ENCODE measurements at places on chromosomes 2 and 18. TPM values are rescaled to one million over a fixed set of nuclear protein-coding genes. Genes with fewer than 3 reads are reported as not detected.

DNA sequence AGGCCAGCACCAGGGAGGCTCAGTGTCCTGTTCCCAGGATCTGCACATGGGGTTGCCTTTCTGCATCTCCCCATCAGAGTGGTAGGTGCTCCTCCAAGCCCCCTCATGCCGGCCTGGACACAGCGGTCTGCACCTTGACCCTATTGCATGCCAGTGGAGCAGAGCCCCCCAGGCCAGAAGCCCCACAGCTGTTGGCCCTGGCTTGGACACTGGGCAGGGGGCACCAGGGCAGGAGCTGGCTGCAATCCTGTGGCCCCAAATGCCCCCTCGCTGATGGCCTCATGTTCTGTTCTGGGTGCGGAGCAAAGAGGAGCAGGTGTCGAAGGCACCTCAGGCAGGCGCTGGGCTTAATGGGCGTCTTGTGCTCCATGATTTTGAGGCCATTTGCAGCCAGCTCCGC is 62.7 kb downstream of the CCDC74A start:
- DNase-seq = no peak

DNA sequence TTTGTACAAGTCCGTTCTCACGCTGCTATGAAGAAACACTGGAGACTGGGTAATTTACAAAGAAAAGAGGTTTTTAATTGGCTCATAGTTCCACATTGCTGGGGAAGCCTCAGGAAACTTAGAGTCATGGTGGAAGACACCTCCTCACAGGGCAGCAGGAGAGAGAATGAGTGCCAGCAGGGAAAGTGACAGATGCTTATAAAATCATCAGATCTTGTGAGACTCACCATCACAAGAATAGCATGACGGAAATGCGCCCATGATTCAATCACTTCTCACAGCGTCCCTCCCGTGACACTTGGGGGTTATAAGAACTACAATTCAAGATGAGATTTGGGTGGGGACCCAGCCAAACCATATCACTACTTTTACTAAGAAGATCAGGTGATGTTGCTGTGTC is 285.8 kb downstream of the TMX3 start:
- no peak for DNase-seq

DNA sequence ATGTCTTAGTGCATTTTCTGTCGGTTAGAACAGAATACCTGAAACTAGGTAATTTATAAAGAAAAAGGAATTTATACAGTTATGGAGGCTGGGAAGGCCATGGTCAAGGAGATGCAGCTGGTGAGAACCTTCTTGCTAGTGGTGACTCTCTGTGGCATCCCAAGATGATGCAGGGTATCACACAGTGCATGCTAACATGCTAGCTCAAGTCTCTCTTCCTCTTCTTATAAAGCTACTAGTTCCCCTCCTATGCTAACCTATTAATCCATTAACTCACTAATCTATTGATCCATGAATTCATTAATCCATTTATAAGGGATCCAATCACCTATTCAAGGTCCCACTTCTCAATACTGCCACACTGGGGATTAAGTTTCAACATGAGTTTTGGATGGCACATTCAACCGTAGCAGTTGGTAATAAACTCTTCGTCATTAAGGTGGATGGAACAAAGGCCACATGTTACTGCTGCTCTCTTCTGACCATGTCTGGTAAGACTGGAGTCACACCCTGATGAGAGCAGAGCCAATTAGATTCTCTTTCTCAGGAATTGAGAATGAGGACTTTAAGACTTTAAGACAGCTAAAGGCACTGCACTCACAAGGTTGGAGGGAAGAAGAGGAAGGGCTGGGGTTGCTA is 211.6 kb upstream of the SMAD7 start:
- no peak for DNase-seq

DNA sequence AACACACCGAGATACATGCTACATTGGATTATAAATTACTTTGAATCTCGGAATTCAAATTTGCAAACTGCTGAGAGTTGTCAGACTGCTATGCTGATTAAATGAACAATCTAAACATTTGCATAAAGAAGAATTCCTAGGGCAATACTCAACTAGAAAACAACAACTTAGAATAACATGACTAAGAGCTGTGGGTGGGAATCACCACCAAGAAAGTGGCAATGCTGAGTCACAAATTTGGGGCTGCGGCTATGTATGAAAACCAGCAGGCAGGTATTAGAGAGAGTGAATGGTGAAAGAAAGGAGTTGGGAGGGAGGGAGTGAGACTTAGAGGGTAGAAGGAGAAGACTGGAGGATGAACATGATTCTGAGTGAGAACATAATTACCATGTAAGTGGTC is 559.5 kb downstream of the PIK3C3 start:
- DNase-seq = no peak

Gene XPO1
- total RNA-seq = 106 TPM

Gene GAREM1
- total RNA-seq = 32.5 TPM

- DNase-seq = no peak
Observed at GRCh38 chr2:36088716-36089328, 266.8 kb upstream of the CRIM1 start.

Gene KIAA2012
- total RNA-seq = not detected

Gene FNDC4
- 8.7 TPM for total RNA-seq

Data from esophagus squamous epithelium (tissue), 5 donors.